Mesothelial cell of epicardium (in vitro differentiated cells): ENCODE measurements at places on chromosomes 4 and X. TPM values are rescaled to one million over a fixed set of nuclear protein-coding genes. Genes with fewer than 3 reads are reported as not detected.

- H3K27ac ChIP-seq = no peak overlapping the region
- no peak overlapping the region for H3K4me3 ChIP-seq
- H3K36me3 ChIP-seq = no peaks in the 10 kb centered on the region
- H3K4me1 ChIP-seq = no peaks in the 10 kb centered on the region
These were observed 2.8 kb downstream of the RENBP start for GRCh38 chrX:153941336-153942252.

DNA sequence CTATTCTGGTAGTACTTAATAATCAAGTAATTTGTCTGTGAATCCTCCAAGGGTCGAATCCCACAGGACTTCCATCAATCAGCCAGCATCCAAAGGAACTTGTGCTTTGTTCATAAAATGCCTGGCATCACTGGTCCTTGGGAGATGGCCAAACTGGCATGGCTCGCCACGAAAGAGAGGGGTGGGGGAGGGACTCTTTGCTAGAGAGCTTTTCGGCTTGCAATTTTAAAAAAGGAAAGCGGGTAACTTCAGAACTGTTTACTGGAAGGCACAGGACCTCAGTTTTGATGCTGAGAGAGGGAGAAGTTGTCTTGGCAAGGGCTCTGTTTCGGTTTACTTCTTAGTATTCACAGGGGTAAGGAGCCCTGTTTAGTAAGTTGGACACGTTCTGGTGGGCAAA, 79.4 kb upstream of the FHL1 start:
- H3K4me3 ChIP-seq = no peak overlapping the region
- DNase-seq = no peak
- no peak overlapping the region for H3K27ac ChIP-seq
- H3K4me1 ChIP-seq = no peaks in the 10 kb centered on the region

The F9 gene
- not detected in 3 replicates for total RNA-seq

DNA sequence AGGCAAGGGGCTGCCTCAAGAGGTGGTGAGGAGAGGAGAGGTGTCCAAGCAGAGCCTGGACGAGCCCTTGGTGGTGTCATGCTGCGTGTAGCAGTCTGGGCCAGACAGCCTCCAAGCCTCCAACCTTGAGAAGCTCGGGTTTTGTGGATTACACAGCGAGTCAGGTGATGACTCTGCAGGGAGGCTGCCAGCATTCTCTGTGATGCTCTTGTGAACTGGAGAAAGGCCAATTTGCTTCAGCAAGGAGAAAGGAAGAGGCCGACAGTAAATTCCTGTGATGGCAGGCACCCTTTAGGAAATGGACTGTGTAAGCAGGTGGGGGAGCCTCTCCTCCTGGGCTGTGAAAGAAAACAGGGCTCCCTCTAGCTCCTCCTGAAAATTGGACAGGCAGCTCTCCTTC, 36.0 kb upstream of the CD99L2 start:
- H3K27me3 ChIP-seq = no peaks in the 10 kb centered on the region
- peaks cover 6% of the 10 kb centered on the region for H3K4me1 ChIP-seq
- no peaks in the 10 kb centered on the region for H3K36me3 ChIP-seq
- no peak overlapping the region for H3K27ac ChIP-seq
- H3K4me3 ChIP-seq = no peak overlapping the region
- DNase-seq = no peak

The GUCY1A1 gene
- total RNA-seq = 49.1 to 52.3 TPM (median 52.2 TPM) in 3 replicates

- H3K36me3 ChIP-seq = no peaks in the 10 kb centered on the region
- H3K4me1 ChIP-seq = no peaks in the 10 kb centered on the region
- no peaks in the 10 kb centered on the region for H3K27me3 ChIP-seq
- H3K4me3 ChIP-seq = no peak overlapping the region
These were observed 59.3 kb downstream of the ARHGAP6 start for GRCh38 chrX:11606408-11606807.

The UBA6 gene
- total RNA-seq = 81.1 to 88.6 TPM (median 82.3 TPM) in 3 replicates

The AMBN gene
- 0.14 to 0.36 TPM (median 0.22 TPM) in 3 replicates for total RNA-seq
